ENCODE measurements at places on chromosomes 13 and 19.

- no peak for DNase-seq
Observed at GRCh38 chr13:39025433-39025839, 12.5 kb downstream of the PROSER1 start.

GRCh38 chr19:29324717-29325116 is 111.8 kb upstream of the UQCRFS1 start:
- no peak for DNase-seq

DNA sequence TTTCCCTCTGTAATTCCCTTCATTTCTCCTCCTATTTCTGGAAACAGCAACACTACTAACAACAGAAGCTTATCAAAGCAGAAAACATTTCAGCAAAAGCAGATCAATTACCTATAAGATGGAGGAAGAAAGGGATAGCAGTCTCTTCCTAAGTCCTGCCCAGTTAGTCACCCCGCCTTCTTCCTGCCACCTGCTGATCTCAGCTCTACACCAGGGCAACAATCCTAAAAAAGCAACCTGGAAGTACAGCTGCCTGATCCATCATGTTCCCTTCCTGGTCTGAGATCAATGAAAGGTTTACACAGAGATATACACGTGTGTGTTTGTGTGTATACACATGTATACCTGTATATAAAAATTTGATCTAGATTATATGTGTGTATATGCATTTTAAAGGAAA is 59.4 kb downstream of the TSC22D1 start:
- no peak for DNase-seq

DNA sequence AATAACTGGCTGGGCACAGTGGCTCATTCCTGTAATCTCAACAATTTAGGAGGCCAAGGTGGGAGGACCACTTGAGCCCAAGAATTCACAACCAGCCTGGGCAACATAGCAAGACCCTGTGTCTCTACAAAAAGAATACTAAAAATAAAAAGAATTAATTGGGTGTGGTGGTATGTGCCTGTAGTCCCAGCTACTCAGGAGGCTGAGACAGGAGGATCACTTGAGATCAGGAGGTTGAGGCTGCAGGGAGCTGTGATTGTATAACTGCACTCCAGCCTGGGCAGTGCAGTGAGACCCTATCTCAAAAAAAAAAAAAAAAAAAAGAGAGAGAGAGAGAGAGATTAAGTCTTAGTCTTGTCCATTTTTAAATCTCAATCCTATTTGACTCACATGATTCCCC is 35.6 kb upstream of the SERPINE3 start:
- DNase-seq, result no peak

- no peak for DNase-seq
Observed at GRCh38 chr19:35733180-35734125, 8.8 kb downstream of the IGFLR1 start.

GRCh38 chr13:54033323-54033861 is 1004.8 kb downstream of the OLFM4 start:
- DNase-seq, result no peak

DNA sequence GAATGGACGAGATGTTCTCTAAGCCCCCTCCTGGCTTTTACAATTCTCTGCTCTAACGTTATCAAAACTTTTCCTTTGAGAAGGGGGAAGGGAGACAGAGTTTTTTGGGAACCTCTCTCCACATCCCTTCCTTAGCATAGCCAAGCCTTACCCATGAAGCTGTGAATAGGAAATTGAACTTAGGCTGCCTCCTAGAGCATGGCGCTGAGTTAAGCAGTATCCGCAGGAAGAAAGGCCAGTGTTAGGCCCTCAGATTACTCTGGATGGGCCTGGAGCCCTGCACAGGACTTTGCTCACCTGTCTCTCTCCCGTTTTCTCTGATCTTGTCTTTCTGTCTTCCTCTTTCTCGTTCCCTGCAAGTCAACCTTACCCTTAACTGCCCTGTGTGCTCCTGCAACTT is 39.6 kb downstream of the CYP2B6 start:
- DNase-seq, result no peak

DNA sequence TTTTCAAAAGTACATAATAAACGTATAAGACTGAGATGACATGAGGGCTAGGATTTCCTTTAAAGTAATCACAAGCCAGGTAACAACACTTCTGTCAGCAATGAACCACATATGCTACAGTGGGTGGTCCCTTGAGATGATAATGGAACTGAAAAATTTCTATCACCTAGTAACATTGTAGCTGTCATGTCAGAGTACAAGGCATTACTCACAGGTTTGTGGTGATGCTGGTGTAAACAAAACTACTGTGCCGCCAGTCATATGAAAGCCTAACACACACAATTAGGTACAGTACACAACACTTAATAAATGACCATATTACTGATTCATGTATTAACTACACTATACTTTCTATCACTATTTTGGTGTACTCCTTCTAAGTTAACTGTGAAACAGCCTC is 36.8 kb downstream of the MIPEP start:
- no peak for DNase-seq

DNA sequence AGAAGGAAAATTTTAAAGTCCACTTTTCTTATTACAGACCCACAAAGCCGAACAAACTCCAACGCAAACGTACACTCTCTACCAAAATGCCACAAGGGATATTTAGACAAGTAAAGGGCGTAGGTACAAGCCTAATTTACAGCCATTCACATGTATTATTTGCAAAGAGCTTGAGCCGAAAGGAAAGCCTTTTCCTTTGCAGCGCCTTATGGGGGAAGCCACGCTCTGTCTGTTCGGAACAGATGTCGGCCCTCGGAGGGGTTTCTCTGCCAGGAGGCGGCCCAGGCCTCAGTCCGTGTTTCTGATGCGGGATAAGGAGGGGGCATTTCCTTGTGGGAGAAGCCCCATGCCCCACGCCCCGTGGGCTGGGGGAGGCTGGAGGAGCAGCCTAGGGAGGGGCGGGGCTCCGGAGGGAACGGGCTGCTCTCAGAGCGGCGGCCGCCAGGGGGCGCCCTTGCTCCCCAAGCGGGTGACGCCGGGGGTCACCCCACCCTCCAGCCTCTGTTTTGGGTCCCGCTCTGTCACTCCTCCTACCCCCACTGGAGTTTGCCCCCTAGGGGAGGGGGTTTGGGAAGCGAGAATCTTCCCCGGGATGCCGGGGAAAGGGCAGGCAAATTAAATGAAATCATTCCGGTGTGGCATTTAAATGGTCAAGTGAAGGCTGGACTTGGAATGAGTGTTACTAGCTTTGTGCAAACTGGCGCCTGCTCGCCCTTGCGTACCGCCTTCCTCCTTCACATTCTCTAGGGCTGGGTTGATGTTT is 2.9 kb downstream of the HTR2A start:
- DNase-seq, result peak; percentile 52

GRCh38 chr13:62130062-62130970 is 714.7 kb upstream of the PCDH20 start:
- DNase-seq, result no peak

- DNase-seq, result peak; percentile 29
Observed at GRCh38 chr19:16714702-16715287, 4.9 kb upstream of the NWD1 start.

GRCh38 chr13:24182703-24183081 is 22.2 kb downstream of the SPATA13 start:
- DNase-seq, result no peak

DNA sequence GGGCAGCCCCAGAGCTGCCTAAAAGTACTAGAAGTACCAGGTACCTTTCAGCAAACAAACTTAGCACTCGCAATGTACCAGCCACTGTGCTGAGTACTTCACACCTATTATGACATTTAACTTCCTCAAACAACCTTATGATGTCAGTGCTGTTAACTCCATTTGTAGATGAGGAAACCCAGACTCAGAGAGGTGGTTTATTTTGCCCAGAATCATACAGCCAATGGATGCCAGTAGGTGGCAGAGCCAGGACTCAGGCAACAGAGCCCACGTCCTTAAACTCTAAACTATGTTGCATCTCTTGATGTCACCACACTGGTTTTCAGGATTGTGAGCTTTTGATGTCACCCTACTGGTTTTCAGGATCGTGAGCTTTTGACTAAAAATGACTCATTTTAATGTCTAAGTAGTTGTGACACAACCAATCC is 78.9 kb downstream of the FLT1 start:
- no peak for DNase-seq

GRCh38 chr19:55638864-55639359 is 1.9 kb upstream of the ZNF580 start:
- DNase-seq, result peak; percentile 55

DNA sequence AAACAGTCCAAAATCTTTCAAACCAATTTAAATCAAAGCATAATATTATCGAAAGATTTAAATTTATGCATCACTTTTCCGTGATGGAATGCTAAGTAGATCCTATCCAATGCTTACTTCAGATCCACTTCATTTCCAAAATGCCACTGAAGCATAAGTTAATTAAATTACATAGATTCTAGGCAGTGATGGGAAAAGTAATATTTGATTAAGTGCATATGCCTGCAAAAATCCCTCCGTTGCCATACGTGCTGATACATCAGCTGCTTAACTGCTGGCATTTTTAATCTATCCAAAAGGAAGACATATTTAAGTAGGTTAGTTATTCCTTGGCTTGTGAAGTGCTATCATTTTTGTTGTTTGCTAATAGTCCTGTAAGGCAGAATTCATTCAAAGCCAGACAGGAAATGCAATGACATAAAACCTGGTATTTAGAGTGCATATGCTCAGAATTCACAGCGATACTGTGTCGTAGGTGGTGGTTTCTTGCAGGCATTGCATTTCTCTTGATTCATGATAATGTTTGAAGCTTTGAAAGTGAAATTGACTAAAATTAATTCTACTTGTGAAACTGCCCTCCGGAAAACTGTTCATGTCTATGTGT is 738.3 kb upstream of the GPC6 start:
- no peak for DNase-seq
